ENCODE measurements at places on chromosomes 11 and 22.

DNA sequence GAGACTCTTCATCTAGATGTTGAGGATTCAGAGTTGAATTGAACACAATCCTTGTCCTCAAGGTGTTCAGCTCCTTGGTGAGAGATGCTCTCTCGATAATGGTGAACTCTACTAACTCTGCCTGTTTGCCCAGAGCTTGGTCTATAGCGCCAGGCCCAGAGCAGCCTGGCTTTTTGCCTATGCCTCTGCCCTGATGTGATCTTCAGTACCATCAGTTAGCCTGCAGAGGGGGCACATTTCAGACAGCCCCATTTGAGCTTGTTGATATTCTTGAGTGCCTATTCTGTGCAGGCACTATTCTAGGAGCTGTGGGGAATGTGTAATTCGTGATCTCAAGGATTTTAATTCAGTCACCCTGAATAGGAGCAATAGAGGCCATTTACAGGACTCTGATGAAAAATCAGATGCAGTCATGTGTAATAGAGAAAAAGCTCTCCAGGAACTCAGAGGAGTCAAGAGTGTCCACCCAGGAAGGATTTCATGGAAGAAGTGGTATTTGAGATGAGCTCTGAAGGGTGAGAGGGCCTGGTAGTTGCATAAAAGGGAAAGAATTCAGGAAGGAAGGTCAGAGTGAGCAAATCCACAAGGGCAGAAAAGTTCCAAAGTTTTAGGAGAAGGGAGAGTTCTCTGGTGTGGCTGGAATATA is 19.3 kb downstream of the GTPBP1 start:
- peak; percentile 38 for DNase-seq

- DNase-seq: peak; percentile 49
These were observed 52.9 kb upstream of the FDX1 start for GRCh38 chr11:110376711-110377324.

- DNase-seq: no peak
These were observed 18.4 kb upstream of the SORL1-AS1 start for GRCh38 chr11:121471167-121471566.

DNA sequence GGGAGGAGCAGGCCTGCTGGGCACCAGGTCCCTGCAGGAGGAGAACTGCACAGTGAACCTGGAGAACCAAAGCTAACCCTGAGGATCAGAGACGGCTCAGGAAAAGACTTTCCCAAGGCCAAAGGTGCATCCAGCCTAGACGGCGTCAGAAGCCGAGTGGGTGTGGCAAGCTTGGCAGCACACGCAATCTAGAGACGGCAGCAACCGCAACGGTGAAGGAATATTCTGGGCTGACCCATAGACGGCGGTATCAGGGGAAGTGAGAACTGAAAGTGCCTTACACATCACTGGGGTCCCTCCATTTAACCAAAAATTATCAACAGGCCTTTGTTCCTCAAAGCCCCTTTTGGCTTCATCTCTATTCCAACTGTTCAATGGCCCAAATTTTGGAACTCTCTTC is 26.2 kb downstream of the SPATA19 start:
- DNase-seq: no peak

- DNase-seq: peak; percentile 25
These were observed 102.6 kb upstream of the ALDH3B2 start for GRCh38 chr11:67776852-67777520.

DNA sequence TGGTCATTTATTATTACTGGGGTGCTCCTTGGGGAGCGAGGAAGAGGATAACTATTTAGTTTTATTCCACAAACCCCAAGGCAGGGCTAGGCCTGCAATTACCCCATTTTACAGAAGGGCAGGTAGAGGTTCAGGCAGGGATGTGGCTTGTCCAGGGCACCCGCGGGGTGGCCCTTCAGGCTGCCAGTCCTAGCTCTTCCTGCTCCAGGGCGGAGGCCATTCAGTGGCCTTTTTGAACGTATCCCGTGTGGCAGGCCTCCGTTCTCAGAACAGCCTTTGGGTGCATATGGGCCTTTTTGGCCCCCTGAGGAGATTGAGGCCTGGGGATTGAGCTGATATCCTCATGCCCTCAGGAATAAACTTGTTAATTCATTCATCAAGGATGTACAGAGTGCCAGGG is 66.2 kb downstream of the MPPED1 start:
- DNase-seq: no peak

GRCh38 chr11:19921976-19922688 is 209.5 kb downstream of the NAV2 start:
- DNase-seq: no peak

DNA sequence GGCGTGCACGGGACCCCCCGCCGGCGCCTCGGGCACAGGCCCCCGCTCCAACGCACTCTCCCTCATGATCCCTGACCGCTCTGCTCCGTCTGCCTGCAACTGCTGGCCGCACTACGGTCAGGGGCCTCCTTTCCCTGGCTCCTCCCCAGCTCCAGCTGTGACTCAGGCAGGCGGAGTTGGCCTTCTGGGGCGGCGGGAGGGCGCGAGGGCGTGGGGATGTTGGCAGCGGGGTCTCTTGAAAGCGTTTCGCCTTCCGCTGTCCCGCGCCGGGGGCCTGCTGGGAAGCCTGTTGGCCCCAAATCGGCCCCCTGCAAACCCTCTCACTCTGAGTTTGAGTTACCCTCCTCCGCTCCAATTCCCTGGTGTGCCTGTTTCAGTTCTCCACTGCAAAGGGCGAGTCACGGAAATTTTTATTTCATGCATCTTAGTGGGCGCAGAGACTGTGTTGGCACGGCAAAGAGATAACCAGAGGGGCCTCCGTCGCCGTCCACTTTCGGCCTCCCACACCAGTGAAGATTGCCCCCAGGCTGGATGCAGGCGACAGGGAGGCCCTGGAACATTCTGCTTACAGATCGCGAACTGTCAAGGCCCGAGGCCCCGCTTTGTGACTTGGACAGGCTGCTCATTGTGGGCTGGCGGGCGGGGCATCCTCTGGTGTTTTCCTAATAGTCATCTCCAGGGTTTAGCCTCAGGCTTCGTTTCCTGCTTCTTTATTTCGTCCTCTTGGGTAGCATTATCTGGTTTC is at the start of gene CAVIN3:
TSS of gene CAVIN3 (minus strand) at position 91 of the 745 bp plus-strand sequence. CDS start at position 66, 25 bp downstream.
- no peak for DNase-seq

DNA sequence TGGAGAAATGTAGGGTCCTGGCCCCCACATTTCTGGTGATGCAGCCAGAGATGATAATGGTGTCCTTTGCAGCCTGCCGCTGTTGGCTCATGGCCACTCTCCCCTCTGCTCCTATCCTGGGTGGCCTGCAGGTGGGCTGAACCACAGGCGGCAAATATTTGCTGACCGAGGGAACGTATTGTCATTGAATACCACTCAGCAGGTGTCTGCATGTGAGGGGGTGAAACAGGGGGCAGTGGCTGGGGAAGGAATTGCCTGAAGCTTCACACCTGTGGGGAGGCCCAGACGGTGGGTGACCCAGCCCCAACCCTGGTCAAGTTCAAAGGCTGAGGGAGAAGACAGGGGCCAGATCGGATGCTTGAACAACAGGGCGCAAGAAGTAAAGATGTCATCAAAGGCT is 73.3 kb upstream of the WNT11 start:
- DNase-seq: no peak

DNA sequence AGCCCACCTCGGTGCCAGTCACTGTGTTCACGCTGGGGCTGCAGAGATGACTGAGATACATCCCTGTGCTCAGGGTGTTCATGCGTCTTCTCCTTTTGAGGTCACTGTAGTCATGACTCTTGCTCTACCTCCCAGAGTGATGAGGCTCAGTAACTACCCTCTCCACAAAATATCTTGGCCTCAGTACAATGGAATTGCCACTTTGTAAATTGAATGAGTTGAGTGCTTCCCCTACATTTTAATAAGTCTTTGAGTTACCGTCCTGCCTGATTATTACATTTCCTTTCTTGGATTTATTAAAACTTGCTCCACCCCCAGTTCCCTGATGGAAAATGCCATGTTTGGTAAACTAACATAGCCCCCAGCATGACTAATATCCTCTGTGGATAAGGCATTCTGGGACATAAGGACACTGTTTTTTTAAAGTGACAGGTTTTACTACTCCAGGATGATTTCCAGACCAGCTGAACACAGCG is 15.9 kb downstream of the PRSS23 start:
- no peak for DNase-seq

- no peak for DNase-seq
These were observed 16.7 kb upstream of the ARHGAP32 start for GRCh38 chr11:129208863-129209262.

- DNase-seq: no peak
These were observed 373.9 kb upstream of the C11orf87 start for GRCh38 chr11:109048098-109048497.

DNA sequence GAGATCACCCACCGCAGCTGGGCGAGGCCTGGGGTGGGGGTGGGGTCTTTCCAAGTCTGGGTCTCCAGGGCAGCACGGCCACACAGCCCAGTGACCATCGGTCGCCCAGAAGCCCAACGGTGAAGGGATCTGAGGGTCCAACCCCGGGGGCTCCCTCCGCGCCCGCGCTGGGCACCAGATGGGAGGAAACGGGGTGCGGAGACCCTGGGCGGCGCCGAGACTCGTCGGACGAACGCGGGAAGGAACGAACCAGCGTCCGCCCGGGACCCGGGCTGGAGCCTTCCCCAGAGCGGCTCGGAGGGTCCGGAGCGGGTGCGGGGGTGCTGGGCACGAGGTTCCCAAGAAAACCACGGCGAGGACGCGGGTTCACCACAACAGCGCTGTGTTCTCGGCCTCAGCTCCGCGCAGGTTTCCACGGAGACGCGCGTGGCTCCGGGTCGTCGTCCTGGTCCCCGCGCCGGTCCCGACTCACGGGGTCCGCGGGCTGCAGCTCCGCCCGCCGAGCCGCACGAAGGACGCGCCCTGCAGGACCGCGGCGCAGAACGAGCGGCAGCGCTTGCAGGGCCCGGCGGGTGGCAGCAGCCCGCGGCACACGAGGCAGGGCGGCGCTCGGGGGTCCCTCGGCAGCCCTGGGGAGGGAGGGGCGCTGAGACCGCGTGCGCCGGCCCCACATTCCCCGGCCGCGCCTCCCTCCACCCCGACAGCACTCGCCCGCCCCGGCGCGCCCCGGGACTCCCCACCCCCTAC is 2.3 kb upstream of the IL17REL start:
- no peak for DNase-seq

DNA sequence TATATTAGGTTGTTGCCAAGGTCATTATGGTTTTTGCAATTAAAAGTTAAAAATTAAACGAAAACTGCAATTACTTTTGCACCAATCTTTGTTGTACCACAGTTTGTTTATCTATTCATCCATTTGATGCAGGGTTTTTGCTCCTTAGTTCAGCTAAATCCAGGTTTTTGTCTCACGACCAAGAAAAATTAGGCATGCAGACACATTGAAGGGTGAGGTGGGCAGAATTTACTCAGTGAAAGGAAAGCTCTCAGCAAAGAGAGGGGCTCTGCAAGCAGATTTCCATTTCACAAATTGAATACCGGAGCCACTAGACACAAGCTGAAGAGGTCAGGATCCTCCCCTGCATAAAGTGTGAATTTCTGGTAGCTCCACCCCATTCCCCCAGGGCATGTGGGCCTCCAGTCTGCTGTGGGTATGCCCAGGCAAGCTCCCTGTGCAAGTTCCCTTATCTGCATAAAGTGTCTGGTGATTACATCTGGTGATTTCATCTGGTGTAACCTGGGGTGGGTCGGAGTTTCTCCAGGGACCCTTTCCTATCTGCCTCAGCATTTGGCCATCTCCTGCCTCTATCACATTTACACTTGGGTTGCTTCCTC is 33.3 kb downstream of the APOL6 start:
- DNase-seq: no peak

DNA sequence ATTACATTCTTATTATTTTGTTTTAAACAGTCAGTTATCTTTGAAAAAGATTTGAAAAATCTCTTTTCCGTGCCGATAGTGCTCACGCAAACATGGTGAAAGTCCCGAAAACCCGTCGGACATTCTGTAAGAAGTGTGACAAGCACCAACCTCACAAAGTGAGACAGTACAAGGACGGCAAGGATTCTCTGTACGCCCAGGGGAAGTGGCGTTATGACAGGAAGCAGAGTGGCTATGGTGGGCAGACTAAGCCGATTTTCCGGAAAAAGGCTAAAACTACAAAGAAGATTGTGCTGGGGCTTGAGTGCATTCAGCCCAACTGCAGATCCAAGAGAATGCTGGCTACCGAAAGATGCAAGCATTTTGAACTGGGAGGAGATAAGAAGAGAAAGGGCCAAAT is 28.7 kb upstream of the CTSD start:
- DNase-seq: no peak

- DNase-seq: peak; percentile 16
These were observed 10.0 kb upstream of the MTMR3 start for GRCh38 chr22:29872989-29873388.

- DNase-seq: no peak
These were observed 22.6 kb downstream of the RTN4RL2 start for GRCh38 chr11:57482782-57483561.

DNA sequence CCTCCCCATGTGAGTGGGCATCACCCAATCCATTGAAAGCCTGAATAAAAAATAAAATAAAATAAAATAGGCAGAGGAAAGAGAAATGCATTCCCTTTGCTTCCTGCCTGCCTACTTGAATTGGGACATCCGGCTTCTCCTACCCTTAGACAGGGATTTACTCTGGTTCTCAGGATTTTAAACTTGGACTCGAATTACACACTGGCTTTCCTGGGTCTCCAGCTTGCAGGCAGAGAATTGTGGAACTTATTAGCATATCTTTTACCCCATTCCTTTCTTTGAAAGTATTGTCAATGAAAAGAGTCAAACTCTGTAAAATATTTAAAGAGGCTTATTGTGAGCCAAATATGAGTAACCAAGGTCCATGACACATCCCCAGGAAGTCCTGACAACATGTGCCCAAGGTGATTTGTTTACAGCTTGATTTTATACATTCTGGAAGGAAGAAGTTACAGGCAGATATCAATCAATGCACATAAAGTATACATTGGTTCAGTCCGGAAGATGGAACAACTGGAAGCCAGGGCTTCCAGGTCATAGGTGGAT is 78.4 kb upstream of the CCDC90B start:
- no peak for DNase-seq

DNA sequence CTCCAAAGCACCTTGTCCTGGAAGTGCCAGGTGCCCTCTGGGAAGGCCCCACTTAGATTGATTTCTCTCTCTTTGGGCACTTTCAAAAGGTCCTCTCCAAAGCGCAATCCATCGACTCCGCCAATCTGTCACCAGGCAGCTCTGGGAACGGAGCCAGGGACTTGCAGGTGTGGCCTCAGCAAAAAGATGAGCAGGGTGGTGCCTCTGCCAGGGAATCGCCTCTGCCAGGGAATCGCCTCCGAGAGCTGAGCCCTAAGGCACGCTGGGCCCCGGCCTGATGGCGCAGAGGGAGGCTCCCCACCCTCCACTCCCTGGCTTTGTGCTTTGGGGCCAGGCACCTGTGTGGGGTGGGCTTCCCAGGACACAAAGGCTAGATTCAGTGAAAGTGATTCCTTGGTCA is 1391.3 kb downstream of the TBC1D22A start:
- no peak for DNase-seq

DNA sequence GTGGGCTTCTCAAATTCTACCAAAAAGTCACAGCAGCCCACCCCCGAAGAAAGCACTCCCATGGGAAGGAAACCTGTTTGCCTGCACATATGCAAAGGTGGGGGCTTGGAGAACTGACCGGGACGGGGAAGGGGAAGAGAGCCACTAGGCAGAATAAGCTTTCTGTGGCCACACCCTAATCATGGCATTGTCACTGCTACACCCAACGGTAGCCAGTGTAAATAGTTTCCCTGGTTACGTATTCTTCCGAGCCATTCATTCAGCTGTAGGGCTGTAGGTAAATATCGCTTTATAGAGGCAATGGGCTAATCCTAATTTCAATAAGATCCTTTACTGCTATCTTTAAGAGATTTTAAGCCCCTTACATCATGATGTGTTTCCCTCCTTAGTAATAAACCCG is 61.7 kb downstream of the PRDM11 start:
- DNase-seq: no peak
